ENCODE measurements at places on chromosomes 16 and 17.

GRCh38 chr16:76819226-76819916, 371.6 kb upstream of the MON1B start:
- no peak for DNase-seq

DNA sequence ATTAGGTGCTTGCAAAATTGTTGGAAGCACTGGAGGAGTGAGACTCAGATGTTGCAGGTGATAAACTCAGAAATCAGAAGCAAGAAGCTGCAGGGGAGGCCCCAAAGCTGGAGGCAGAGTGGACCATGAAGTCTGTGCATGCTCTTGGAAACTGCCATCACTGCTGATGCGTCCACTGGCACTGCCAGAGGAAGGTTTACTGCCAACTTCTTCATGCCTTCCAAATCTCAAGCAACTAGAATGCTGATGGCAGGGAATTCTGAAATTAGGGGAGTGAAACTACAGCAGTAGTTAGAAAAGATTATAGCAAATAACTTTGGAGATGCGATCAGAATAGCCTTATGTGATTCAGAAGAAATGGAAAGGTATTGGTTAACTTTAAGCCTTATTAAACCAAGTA, 277.1 kb upstream of the SDK2 start:
- no peak for DNase-seq

GRCh38 chr17:72751746-72752145, 340.7 kb downstream of the SLC39A11 start:
- DNase-seq, result no peak

DNA sequence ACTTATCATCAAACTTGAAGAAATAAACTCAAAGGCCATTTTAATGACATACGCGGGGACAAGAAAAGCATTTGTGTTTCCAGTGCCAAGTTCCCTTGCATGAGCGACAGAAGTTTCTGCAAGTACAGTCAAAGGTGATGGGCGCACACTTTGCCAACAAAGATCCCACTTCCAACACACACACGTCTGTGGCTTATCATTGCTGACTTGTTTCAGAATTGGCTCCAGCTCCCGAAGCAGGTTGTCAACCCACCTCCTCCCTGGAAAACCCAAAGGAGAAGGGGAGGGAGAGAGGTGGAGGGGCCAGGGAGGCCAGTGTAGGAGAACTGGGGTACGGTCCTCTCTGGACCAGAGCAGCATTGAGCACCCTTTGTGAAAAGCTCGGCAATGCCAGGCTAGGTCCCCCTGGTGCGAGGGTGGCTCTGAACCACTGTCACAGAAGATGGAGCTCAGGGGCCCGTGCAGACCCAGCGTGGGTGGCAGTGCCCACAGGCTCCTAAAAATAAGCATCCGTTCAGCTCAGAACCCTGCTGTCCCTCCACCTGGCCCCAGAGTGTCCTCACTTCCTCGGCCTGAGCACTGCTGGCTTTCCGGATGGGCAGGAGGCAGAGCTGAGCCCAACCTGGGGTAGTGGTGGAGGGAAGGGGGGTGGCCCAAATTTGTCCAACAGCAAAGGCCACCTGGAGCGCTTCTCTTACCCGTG, 33.2 kb downstream of the RBFOX3 start:
- DNase-seq, result no peak

DNA sequence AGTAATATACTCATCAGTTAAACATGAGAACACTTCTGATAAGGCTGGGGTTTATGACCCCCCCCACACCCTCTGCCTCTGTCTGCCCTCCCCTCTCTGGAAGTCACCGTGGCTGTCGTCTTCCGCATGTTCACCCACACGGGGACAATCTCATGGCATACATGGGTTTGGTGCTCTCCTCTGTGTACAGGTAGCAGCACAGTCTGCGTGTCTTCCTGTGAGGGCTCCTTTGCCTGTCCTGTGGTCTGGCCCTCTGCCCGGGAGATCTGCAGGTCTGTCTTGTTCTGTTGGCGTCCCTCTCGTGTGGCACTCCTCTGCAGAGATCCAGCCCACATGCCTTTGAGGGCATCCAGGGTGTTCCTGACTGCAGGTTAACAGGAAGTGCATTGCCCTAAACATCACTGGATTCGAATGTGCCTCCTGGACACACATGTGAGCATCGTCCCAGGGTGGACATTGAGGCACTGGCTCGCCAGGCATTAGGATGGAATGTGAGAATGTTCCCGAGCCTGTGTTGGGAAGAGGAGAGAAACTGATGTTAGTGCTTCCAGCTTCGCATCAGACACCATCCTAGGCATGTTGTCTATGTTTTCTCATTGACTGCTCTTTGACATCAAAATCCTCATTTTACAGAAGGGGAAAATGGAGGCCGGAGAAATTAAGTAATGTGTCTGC, 54.5 kb downstream of the NKD1 start:
- DNase-seq, result no peak

DNA sequence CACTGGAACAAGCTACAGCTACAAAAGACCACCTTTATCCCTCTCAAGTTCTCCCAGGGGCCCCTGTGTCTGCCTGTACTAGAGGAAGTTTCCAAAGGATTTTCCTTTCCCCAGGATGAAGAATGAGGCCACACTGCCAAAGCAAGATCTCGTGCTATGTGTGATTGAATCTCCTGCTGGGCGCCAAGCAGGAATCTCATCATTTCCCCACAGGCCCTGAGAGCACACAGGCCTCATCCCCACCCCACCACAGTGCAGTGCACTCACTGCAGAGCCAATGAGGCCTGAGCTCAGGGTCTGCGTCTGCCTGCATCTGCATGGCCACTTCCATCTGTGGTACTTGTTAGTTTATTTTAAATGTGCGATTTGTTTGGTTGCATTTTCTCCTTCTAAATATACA, 387.4 kb upstream of the ASIC2 start:
- no peak for DNase-seq
